ENCODE measurements at places on chromosomes 5 and 9.

DNA sequence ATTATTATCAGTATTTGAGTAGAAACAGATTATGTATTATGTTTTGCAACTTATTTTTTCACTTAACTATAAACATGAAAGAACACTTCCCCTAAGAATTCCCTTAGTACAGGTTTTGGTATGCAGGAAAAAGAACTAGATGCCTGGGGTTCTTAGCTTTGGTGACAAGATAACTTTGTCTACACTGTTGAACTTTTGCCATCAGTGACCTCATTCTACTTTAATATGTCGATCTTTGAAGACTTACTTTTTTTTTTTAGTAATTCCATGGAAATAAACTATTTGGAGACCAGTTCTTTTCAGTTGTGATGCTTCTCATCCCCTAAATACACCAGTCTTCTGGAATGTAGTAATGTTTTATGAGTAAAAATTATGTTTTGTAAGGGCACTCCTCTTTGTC, 34.3 kb downstream of the ZNF462 start:
- no peak for DNase-seq

DNA sequence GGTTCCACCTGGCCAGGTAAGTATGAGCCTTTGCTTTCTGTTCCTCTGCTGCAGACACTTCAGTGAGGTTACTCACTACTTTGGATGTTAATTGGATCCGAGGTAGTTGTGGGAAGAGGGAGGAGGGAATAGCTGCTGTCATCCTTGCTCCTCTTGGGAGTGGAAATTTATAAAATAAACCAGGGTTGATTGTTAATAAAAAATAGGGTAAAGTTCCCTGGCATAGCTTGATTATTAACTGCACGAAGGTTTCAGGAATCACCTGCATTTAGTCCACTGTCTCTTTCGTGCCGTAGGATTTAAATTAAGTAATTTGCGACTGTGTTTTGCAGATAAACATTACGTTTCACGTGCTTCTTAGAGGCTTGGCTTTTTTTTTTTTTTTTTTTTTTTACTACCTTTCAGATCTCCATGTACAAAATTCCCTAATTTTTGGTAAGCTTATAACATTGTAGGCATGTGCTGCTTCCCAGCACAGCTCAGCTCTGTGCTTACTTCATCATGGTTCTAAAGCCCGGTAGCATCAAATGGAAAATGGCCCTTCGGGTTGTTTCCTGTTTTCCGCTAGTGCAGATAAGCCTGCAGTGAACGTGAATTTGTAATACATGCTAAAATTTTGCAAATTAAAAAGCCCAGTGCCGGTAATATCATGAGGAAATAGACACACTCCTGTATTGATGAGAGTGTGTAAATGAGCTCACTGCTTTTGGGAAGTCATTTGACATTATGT, 26.9 kb upstream of the LTC4S start:
- no peak for DNase-seq

GRCh38 chr5:11683666-11684065, 220.6 kb downstream of the CTNND2 start:
- no peak for DNase-seq

DNA sequence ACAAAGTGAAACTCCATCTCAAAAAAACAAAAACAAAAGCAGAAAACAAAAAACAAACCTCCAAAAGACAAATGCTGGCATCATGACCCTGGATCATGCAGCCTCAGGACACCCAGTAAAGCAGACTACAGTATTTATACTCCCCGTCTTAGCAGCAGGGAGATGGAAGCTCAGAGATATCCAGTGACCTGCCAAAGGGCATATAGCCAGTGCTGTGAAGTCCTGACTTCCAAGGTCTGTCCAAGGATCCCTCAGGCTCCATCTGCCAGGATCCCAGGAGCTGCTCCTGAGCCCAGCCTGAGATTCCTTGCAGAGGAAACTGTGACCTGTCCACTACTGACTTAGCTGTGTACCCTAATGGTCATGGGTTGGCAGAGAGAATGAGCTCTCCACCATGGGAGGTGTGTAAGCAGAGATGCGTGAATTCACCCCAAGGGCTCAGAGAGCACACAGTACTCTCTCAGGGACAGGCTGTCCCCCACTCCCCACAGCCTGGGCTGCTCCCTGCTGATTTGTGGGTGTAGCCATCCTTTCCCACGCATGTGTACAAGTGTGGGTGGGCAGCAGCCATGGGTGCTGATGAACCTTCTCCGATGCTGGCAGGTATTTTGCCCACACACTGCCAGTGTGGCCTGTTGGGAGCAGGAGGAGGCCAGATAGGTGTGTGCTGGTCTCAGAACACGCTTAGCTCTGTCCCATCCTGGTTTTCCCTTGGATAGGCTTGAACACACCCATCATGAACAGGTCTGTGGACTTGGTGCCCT, 2.1 kb upstream of the WNK2 start:
- DNase-seq: no peak

- DNase-seq: no peak
Observed at GRCh38 chr5:180334751-180335613, 18.2 kb downstream of the GFPT2 start.

- no peak for DNase-seq
Observed at GRCh38 chr9:75168270-75169178, 80.2 kb downstream of the OSTF1 start.

DNA sequence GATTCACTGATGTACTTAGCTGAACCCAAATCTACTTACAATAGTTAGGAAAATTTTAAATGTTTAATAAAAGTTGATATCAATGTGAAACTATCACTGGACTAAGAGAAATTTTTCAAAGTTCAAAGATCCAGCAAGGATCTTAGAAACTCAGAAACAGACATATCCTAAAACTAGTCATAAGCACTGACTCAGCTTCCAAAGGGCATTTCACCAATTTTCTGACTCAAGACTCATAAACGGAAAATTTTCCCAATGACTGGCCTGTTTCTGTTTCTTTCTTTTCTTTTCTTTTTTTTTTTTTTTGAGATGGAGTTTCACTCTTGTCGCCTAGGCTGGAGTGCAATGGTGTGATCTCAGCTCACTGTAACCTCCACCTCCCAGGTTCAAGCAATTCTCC, 66.6 kb downstream of the CDC14B start:
- no peak for DNase-seq

DNA sequence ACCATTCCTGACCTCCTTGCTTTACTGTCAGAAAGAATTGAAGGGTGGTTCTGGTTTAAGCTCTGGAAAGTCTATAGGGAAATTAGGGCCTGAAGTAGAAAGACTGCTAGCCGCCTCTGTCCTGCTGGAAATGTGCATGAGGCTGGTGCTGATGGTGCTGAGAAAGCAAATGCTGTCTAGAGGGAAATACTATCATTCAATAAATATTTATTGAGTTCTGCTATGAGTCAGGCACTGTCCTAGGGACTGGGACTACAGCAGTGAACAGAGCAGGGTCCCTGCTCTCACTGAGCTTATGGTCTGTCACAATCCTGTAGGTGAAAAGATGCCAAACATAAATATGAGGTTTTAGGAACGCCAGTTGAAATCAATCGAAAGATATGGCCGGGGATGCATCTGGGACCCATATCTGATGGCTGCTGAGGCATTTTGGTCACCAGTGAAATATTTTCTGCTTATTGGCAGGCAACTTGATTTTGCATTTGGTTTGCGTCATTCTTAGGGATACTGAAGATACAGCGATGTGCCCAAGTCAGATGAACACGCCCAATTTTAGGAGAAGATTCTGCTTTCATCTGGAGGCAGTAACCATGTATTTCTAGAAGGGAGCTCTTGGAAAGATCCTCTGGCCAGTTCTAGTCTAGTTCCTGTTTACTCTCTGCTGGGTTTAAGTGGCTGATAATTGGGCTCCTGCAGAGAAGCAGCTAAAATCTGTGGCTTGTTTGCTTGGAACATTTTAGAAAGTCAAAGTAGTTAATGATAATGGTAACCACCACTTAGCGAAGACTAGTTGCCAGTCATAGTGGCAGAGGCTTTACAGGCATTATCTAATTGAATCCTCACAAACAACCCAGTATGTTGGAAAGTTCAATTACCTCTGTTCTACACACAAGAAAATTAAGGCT, 73.3 kb downstream of the INSYN2B start:
- no peak for DNase-seq

DNA sequence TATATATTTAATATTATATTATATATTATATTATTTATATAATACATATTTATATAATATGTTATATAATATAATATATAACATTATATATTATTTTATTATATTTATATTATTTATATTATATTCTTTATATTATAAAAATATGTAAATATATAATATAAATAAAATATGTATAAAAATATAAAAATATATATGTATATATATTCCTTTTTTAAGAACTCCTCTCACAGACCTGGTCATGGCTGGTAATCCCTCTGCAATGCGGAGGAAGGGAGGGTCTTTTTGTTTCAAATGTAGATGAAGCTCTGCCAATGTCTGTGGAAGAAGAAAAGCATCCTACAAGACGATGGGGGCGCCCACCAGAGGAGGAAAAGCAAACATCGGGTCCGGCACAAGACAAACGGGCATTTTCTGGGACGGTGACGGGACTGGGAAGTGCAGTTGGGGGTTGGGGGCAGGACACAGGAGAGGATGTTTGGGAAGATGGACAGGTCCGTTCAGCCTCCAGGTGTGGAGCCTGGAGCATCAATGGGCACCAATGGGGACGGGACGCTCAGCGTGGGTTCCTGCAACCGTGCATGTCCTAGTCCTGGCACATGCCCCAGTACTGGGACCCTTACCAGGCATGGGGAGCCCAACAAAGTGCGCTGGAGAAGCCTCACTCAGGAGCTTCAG, 194.0 kb downstream of the IRX1 start:
- DNase-seq: no peak

- no peak for DNase-seq
Observed at GRCh38 chr9:109010746-109011145, 2.6 kb downstream of the CTNNAL1 start.
